ENCODE measurements at places on chromosomes 1 and 21. TPM values are rescaled to one million over a fixed set of nuclear protein-coding genes. Genes with fewer than 3 reads are reported as not detected.

GRCh38 chr1:161198897-161199431 lies at the start of gene ADAMTS4:
ADAMTS4 (minus strand) TSS chr1:161199054; CDS start chr1:161198627, 427 bp downstream.
- H3K4me1 ChIP-seq: peaks cover 42% of the 10 kb centered on the region
- H3K27me3 ChIP-seq: no peaks in the 10 kb centered on the region
- peak within 1 kb of the TSS; percentile 28 for H3K4me3 ChIP-seq
- peak; percentile 46 for DNase-seq

GRCh38 chr1:27938488-27938887 lies 3.7 kb downstream of the SMPDL3B start:
- H3K4me1 ChIP-seq: no peaks in the 10 kb centered on the region
- H3K27ac ChIP-seq: no peak overlapping the region
- no peaks in the 10 kb centered on the region for H3K36me3 ChIP-seq
- no peaks in the 10 kb centered on the region for H3K27me3 ChIP-seq
- H3K4me3 ChIP-seq: no peak overlapping the region
- no peak for DNase-seq

The PKLR gene
- polyA plus RNA-seq: 5.7 TPM

- H3K27ac ChIP-seq: no peak overlapping the region
- no peaks in the 10 kb centered on the region for H3K4me1 ChIP-seq
- H3K36me3 ChIP-seq: no peaks in the 10 kb centered on the region
- DNase-seq: no peak
- H3K27me3 ChIP-seq: no peaks in the 10 kb centered on the region
- no peak overlapping the region for H3K4me3 ChIP-seq
Observed at GRCh38 chr21:17085707-17086106, 427.1 kb upstream of the CXADR start.

The VCAM1 gene
- polyA plus RNA-seq: 14.6 TPM

- H3K27ac ChIP-seq: peak overlapping the region; percentile 61
- no peak for DNase-seq
- peaks cover 69% of the 10 kb centered on the region for H3K4me1 ChIP-seq
- H3K27me3 ChIP-seq: no peaks in the 10 kb centered on the region
Observed at GRCh38 chr1:207021139-207021861, 11.3 kb downstream of the C1orf116 start.

- H3K27me3 ChIP-seq: peaks cover 13% of the 10 kb centered on the region
- H3K27ac ChIP-seq: peak overlapping the region; percentile 77
- H3K36me3 ChIP-seq: no peaks in the 10 kb centered on the region
Observed at GRCh38 chr21:41768437-41769042, 1.7 kb upstream of the RIPK4 start.

The PCP4 gene
- polyA plus RNA-seq: 6.8 TPM

DNA sequence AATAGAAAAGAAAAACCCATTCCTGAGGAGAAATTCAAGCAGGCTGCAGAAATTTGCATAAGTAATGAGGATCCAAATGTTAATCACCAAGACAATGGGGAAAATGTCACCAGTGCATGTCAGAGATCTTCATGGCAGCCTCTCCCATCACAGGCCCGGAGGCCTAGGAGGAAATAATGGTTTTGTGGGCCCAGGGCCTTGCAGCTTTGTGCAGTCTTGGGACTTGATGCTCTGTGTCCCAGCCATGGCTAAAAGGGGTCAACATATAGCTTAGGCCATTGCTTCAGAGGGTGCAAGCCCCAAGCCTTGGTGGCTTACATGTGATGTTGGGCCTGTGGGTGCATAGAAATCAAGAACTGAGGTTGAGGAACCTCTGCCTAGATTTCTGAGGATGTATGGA lies 22.7 kb downstream of the RAB3GAP2 start:
- no peak overlapping the region for H3K4me3 ChIP-seq
- no peak overlapping the region for H3K27ac ChIP-seq
- H3K27me3 ChIP-seq: no peaks in the 10 kb centered on the region
- H3K4me1 ChIP-seq: no peaks in the 10 kb centered on the region
- H3K36me3 ChIP-seq: peaks cover 6% of the 10 kb centered on the region

The KRTAP19-3 gene
- not detected for polyA plus RNA-seq

DNA sequence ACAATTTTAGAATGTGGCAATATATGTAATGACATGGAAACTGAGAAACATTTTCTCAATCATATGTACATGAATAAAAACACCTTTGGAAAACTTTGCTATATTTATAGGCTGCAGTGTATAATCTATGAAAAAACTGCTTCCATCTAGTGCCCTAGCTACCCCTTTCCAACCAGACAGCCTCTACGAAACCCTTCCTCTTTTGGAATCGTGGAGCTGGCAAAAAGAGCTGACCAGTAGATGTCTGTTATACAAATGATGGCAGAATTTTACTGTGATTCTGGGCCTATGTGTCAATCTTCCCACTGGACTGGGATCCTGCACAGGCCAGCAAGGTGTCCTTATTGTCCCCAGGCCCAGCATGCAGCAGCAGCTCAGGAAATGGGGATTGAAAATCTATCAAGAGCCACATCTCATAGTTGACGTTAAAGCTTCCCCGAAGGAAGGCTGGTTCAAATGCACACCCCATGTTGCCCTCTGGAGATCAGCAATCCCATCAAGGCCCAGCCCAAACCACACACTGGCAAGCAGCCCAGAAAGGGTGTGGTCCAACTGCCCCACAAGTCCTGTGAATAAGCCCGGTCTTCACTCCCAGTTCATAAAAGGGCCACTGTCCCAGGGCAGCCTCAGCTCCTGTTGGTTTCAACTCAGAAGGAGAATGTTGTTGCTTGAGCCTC lies 8.8 kb upstream of the FAM20B start:
- H3K4me3 ChIP-seq: no peak overlapping the region
- peaks cover 3% of the 10 kb centered on the region for H3K4me1 ChIP-seq
- peak overlapping the region; percentile 87 for H3K27ac ChIP-seq
- no peaks in the 10 kb centered on the region for H3K27me3 ChIP-seq
- H3K36me3 ChIP-seq: no peaks in the 10 kb centered on the region

The OVAAL gene
- not detected for polyA plus RNA-seq

GRCh38 chr21:27647921-27648320 lies 681.0 kb upstream of the ADAMTS5 start:
- H3K27me3 ChIP-seq: no peaks in the 10 kb centered on the region
- no peak for DNase-seq
- H3K4me3 ChIP-seq: no peak overlapping the region
- no peak overlapping the region for H3K27ac ChIP-seq
- no peaks in the 10 kb centered on the region for H3K4me1 ChIP-seq
- H3K36me3 ChIP-seq: no peaks in the 10 kb centered on the region

DNA sequence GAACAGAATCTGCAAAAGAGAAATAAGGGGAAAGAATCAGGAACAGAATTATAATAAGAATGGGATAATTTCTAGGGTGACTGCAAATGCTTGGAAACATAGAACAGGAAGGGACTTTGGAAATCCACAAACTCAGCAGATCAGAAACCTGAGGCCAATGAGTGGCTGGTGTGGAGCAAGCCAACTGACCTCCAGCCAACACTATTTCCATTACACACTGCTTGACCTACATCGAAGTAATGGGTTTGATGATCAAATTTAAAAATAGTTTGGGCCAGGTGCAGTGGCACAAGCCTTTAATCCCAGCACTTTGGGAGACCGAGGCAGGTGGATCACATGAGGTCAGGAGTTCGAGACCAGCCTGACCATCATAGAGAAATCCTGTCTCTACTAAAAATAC lies 284.9 kb downstream of the GRIK1 start:
- H3K36me3 ChIP-seq: no peaks in the 10 kb centered on the region
- no peak for DNase-seq
- H3K27me3 ChIP-seq: no peaks in the 10 kb centered on the region

DNA sequence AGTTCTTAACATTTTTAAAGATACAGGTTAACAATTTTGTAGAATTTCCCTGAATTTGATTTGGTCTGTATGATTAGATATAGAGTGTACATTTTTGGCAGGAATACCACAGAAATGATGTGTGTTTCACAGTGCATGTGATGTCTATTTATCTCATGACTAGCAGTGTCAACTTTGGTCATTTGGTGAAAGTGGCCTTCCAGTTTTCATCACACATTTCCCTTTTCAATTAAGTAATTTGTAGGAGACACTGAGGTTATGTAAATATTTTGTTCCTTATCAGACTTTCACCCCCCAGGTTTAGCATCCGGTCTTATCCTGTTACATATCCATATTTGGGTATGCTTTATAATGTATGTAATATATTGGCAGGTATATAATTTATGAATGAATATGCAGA lies 41.8 kb downstream of the MAP3K7CL start:
- no peak for DNase-seq
- H3K27me3 ChIP-seq: no peaks in the 10 kb centered on the region
- H3K36me3 ChIP-seq: no peaks in the 10 kb centered on the region
- H3K27ac ChIP-seq: no peak overlapping the region
- no peak overlapping the region for H3K4me3 ChIP-seq

- no peak for DNase-seq
- no peaks in the 10 kb centered on the region for H3K4me1 ChIP-seq
- H3K27me3 ChIP-seq: no peaks in the 10 kb centered on the region
- no peak overlapping the region for H3K27ac ChIP-seq
- no peak overlapping the region for H3K4me3 ChIP-seq
- H3K36me3 ChIP-seq: no peaks in the 10 kb centered on the region
Observed at GRCh38 chr1:61606448-61607312, 118.3 kb downstream of the TM2D1 start.

The PFKFB2 gene
- polyA plus RNA-seq: 23.4 TPM

DNA sequence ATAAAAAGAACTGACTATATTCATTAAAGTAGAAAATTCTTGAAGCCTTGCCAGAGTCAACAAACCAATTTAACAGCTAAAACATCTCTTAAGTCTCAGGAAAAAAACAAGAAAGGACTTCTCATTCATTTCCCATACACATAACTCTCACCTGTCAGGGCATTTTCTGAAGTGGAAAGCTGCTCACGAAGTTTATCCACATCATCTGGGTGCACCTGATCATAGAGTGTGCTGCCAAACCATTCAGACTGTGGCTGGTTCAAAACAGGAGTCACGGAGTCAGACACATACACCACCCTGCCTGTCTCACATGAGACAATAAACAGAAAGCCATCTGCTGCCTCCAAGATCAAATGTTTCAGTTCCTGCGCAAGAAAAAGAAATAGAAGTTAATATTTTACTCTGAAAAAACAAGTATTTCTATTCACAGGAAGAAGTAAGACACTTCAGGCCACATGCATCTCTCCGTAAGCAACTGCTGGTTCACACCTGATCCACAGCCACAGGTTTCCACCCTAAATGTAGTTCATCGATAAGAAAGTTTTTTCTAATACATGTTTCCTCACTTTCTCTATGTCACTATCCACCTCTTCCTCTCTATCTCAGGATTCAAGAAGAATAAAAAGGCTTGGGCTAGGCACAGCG lies 28.2 kb upstream of the CTSK start:
- peaks cover 14% of the 10 kb centered on the region for H3K36me3 ChIP-seq
- H3K27me3 ChIP-seq: no peaks in the 10 kb centered on the region
- no peak overlapping the region for H3K4me3 ChIP-seq
- DNase-seq: peak; percentile 40
- H3K4me1 ChIP-seq: no peaks in the 10 kb centered on the region
- H3K27ac ChIP-seq: no peak overlapping the region

- H3K4me1 ChIP-seq: no peaks in the 10 kb centered on the region
- H3K27ac ChIP-seq: no peak overlapping the region
- H3K27me3 ChIP-seq: no peaks in the 10 kb centered on the region
- H3K4me3 ChIP-seq: no peak overlapping the region
Observed at GRCh38 chr1:56478734-56479133, 100.6 kb downstream of the PLPP3 start.

The SAMD13 gene
- 5.0 TPM for polyA plus RNA-seq

DNA sequence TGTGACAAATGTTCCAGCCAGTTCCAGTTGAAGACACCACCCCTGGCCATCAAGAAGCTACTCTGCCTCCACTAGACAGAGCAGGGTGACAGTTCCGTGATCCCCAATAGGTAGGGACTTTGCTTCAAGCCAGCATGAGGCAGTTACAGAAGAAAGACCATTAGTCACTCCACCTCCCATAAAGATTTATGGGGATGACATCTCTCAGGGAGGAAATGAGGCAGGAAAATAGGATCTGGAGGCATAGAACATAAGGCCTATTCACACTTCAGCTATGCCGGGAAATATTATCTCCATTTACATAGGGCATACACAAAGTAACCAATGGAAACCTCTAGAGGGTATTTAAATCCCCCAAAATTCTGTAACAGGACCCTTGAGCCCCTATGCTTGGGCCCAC lies 3.5 kb upstream of the GBP7 start:
- H3K4me1 ChIP-seq: no peaks in the 10 kb centered on the region
- DNase-seq: no peak
- no peaks in the 10 kb centered on the region for H3K27me3 ChIP-seq
- no peak overlapping the region for H3K27ac ChIP-seq
- no peak overlapping the region for H3K4me3 ChIP-seq

DNA sequence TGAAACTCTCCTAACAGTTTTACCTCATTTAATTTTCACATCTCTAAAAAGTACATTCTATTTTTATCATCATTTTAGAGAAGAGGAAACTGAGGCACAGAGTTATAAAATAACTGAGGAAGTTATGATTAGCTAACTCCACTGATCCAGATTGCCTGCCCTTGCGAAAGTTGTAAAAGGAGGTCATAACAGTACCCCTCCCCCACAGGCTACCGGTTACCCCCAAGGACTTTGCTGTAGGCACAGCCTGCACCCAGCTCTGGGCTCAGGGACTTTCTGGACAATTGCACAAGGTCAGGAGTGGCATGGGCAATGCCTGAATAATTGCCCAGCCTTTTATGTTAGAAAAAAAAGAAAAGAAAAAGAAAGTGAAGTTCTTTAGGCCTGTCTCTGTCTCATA lies 22.7 kb downstream of the PIGM start:
- no peaks in the 10 kb centered on the region for H3K27me3 ChIP-seq
- peak overlapping the region; percentile 32 for H3K27ac ChIP-seq
- H3K4me3 ChIP-seq: no peak overlapping the region
- H3K36me3 ChIP-seq: no peaks in the 10 kb centered on the region

The PLA2G4A gene
- 11.3 TPM for polyA plus RNA-seq

- H3K4me1 ChIP-seq: peaks cover 6% of the 10 kb centered on the region
- no peak overlapping the region for H3K4me3 ChIP-seq
- no peak for DNase-seq
- H3K27me3 ChIP-seq: no peaks in the 10 kb centered on the region
- peaks cover 16% of the 10 kb centered on the region for H3K36me3 ChIP-seq
Observed at GRCh38 chr1:156741481-156741983, 644 bp upstream of the MRPL24 start.

DNA sequence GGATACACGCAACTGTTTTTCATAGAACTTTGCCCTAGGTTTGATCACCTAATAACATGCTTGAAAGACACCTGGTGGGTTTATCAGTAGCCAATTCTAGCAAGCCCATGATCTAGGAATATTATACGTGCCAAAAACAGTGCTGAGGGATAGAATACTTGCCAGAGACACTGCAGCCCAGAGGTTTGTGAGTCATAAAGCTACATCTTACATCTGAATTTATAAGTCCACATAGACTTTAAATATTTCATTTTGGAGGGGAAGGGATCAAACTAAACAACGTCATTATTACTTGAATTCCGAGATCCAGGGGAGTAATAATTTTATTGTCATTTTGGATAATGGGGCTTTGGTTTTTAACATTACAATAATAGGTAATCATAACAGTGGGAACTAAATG lies 31.7 kb downstream of the RGL1 start:
- H3K27me3 ChIP-seq: no peaks in the 10 kb centered on the region
- H3K27ac ChIP-seq: no peak overlapping the region
- H3K36me3 ChIP-seq: no peaks in the 10 kb centered on the region

The PRKAB2 gene
- 20.8 TPM for polyA plus RNA-seq

GRCh38 chr21:36183144-36183795 lies 26.6 kb downstream of the DOP1B start:
- no peak for DNase-seq
- H3K36me3 ChIP-seq: peaks cover 24% of the 10 kb centered on the region
- no peak overlapping the region for H3K27ac ChIP-seq
- no peaks in the 10 kb centered on the region for H3K27me3 ChIP-seq
- no peak overlapping the region for H3K4me3 ChIP-seq

All from small intestine (tissue), 16 donors.